Osteoblast (primary cell): ENCODE measurements at places on chromosomes 7 and 10.
A peak's percentile ranks its signal among the peaks of the same experiment; 100 is the strongest.

GRCh38 chr10:22805304-22805703, 90.9 kb upstream of the PIP4K2A start:
- no peak for DNase-seq

- DNase-seq = no peak
These were observed 297.4 kb upstream of the PCDH15 start for GRCh38 chr10:55098452-55098851.

GRCh38 chr10:92164036-92164696, 126.7 kb downstream of the CPEB3 start:
- no peak for DNase-seq

GRCh38 chr7:64996305-64996704, 5.5 kb upstream of the ZNF117 start:
- DNase-seq = no peak

- no peak for DNase-seq
These were observed 76.9 kb upstream of the LANCL2 start for GRCh38 chr7:55288070-55288824.

- DNase-seq = no peak
These were observed 494.1 kb upstream of the SEMA3A start for GRCh38 chr7:84688671-84689070.

GRCh38 chr10:113007343-113007771, 57.3 kb downstream of the TCF7L2 start:
- no peak for DNase-seq

DNA sequence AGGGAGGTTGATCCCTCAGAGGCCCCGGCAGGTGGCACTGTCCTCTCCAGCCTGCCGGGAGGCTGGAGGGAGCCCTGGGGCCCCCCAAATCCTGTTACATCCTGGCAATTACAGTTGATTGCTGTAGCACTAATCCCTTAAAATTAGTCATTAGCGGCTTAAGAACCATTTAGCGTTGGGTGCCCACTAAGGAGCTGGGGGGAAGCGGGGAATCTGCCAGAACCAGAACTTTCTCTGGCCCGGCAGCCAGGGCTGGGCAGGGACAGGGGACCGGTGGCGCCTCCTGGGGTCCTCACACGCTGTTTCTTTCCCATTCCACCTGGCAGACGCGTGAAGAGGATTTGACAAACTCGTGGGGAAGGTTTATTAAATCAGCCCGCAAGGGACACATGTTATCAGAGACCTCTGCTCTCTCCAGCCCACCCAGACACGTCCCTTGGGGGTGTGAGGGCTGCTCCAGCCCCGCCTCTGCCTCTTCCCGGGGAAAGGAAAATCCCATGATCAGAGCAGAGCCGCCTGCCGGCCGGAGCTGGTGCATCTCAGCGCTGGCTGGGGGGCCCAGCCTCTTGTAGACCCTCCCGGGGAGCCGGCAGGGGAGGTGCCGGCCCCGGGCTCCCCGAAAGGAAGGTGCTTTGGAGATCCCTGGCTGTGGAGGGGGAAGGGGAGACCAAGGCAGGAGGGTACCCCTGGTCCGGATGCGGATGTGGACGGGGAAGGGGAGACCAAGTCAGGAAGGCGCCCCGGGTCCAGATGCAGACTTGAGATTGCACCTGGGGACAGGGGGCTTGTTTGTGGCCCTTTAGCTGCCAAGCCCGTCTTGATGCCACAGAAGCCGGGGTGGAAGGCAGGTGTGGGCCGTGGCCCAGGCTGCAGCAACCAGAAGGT, 142.7 kb downstream of the ELFN1 start:
- peak; percentile 94 for DNase-seq

DNA sequence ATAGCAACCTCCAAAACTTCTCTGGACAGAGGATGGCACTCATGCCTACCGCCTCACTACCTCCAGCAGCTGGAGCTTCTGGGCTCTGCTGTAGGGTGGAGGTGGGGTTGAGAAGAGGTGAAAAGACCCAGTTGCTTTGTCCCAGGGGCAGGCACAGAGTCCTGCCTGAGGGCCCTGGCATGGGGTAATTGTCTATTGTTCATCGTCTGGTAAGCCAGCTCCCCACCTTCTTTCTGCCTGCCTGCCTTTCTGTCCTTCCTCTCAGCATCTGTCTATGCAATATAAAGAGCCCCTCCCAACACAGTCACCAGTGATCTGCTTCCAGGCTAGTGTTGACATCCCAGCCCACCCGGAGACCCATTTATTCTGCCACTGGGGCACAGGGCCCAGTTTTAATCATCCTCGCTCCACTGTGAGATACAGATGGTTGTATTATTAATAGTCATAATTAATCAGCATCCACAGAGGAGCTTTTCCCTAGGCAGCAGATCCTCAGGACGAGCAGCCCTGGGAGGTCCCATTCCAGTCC, 39.0 kb downstream of the ZMIZ1 start:
- no peak for DNase-seq

GRCh38 chr7:47771336-47771989, 176.8 kb downstream of the PKD1L1 start:
- DNase-seq = no peak

GRCh38 chr10:79374312-79375191, 27.3 kb downstream of the PPIF start:
- peak; percentile 93 for DNase-seq

DNA sequence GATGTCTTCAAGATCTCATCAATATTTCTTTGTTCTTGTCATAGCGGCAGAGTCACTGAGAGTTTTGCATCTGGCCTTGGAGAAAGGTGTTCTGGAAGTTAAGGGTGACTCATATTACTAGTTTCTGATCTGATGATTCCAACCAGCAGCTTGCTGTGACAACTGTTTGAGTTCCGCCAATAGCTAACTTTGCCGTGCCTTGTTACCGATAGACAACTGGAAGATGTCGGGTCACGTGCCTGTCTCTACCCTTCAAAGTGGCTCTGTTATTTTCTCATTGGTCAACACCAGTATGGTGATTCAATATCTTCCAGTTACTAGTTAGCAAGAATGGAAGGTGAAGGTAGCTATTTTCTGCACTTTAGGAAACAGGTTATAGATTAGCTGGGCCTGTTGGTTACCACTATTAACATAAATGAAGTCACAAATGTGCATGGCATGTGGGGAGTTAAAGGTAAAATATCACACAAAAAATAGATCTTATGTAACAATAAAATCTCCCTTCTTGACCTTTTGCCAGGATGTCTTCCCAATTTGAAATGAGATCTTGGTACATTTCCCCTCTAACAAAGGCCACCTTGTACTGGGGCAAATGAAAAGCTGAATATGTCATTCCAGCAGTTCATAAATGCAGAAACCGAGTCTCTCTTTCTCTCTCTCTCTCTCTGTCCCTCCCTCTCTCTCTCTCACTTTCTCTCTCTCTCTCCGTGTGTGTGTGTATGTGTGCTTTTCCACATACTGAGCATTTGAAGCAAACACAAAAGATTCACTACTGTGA, 2.6 kb upstream of the MGAM2 start:
- no peak for DNase-seq

- DNase-seq = no peak
These were observed 311.9 kb upstream of the GNAI1 start for GRCh38 chr7:79822620-79823240.

- DNase-seq = peak; percentile 73
These were observed 54.5 kb downstream of the WAC start for GRCh38 chr10:28587270-28587969.

DNA sequence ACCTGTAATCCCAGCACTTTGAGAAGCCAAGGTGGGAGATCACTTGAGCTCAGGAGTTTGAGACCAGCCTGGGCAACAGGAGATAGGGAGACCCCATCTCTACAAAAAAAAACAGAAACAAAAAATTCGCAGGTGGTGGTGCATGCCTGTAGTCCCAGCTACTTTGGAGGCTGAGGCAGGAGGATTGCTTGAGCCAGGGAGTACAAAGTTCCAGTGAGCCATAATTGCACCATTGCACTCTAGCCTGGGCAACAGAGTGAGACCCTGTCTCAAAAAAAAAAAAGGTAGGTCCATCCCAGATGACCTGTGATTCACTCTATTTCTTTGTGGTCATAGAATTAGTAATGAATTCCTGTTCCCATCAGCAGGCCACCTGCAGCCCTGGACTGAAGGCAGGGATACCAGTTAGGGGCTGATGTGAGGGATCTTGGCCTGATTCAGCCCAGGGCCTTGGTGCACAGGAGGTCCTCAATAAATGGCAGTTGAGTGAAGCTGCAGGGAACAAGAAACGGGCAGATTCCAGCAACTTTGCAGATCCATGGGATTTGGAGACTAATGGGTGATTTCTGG, at the start of gene MYH16:
Gene MYH16, plus strand, starts transcription at position 364 of the 570 bp plus-strand sequence.
- no peak for DNase-seq

GRCh38 chr10:37728830-37729229, 128.6 kb downstream of the ZNF248 start:
- no peak for DNase-seq

DNA sequence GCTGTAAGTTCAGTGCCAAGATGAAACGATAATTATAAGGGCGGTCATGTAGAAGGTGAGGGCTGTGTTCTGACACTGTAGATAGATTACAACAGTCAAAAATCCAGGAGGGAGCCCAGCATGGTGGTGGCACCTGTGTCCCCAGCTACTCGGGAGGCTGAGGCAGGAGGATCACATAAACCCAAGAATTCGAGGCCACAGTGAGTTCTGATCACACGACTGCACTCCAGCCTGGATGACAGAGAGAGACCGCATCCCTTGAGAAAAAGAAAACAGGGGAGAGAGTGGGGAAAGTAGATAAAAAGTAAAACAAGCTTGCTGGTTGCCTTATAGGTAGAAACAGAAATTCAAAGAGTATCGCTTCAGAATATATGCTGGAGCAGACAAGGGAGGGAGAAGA, 52.1 kb downstream of the KCNH2 start:
- no peak for DNase-seq

- DNase-seq = no peak
These were observed 1.1 kb downstream of the TRRAP start for GRCh38 chr7:98879198-98879978.

DNA sequence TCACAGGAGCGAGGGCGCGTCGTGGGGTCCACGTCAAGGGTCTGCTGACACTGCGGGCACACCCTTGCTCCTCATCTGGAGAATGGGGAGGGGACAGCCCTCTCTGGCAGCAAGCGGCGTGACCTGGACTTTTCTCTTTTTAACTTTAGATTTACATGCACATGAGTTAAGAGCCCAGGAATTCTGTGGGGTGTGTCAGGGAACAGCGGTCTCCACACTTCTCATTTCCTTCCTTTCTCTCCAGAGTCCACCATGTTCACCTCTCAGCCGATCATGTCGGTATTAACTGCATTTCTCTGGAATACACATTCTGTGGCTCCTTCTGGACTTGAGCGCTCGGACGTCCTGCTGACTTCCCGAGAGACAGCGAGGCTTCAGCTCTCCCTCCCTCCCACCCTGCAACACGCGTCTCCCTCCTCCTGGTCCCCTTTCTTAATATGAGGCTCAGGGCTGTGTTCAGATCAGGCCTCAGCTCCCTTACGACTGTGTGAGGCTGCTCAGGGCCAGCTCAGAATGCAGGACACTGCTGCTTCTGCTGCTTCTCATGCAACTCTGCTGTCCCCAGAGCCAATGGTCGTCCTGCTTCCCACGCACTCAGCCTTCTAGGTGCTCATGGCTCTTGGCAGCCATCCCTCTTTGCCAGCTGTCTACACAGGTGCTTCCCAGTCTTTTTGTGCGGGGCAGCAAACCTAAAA, 261.3 kb downstream of the ELFN1 start:
- DNase-seq = peak; percentile 96

GRCh38 chr7:35026150-35026549, 11.1 kb downstream of the DPY19L1 start:
- no peak for DNase-seq

DNA sequence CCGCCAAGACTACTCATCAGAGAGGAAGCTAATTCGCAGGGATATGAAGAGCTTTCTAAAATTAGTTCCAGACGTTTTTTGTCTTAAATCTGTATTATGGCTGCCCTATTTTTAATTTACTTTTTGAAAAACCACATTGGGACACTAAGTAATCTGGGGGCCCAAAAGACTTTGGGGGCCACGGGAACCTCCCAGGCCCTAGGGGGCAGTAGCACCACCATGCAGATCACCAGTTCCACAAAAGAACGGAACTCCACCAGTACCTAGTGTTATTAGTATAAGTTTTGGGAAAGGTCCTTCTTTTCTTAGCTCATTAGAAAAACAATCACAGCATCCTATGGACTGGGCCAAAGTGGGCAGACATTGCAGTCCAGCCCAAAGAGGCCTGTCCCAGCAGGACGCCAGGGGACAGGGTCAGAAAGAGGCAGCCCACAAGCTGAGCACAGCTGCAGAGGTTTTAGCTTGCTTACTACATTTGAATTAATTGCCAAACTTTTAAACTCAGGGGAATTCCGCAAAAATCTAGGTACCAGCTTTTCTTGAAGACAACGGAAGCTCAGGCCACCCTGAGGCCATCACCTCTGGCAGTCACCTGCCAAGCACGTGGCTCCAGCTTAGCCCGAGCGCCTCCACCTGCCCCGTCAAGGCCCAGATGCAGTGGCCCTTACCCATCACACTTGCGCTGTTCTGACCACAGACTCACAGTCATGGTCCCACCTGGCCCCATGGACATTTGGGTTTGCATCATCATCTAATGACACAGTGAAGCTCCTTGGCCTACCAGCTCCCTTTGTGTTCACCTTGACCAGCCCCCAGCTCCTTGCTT, 74.8 kb downstream of the PARP12 start:
- no peak for DNase-seq

DNA sequence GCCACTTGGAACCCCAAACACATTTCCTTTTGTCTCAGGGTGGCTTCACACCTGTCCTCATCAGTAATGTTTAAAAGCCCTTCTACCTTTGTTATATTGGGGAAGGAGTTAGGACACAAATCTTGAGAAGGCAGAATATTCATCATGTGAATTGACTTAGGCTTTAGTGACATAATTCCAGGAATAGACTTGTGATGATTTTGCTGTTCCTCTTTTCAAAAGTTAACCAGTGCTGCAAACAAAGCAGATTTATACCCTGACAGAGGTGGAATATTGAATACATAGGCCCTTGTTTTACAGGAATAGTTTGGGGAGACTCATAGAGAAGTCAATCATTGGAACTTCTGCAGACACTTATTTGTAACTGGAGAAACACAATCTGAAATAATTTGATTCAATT, 27.0 kb downstream of the ZNF786 start:
- DNase-seq = no peak

DNA sequence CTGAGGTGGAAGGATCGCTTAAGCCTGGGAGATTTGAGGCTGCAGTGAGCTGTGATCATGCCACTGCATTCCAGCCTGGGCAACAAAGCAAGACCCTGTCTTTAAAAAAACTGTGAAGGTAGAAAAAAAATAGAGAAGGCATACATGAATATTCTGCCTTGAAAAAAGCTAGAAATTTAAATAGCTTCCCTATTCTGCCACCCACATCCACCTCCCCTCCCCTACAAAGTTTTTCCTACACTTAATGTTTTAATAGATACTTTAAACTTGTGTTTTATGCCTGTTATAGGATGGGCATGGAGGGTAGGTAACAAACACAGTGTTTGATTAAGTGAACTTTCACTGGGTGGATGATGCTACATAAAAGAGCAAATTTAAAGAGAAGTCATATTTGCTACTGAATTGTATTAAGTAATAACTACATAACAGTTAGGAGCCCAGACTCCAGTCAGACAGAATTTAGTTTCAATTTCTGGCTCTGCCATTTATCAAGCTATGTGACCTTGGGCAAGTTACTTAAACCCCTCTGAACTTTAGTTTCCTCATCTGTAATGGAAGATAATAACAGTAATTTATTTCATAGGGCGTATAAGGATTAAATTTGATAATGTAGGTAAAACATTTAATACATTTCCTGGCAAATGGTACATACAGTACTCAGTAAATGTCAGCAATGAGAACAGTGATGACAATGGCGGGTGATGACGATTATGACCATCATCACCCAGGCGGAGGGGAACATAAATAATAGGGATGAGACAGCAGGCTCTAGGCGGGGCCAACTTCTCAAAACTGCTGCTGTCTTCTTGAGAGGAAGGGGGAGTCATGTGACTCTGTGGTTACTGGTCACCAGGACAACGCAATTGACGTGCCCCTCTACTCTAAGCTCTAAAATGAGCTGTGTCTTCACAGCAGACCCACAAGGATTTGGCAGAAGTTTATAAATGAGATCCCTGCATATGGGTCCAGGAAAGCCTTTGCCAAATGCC, 15.8 kb downstream of the DNMBP start:
- peak; percentile 88 for DNase-seq
